NCI-H1048 (cell line): ENCODE measurements at places on chromosomes 2 and 18.

DNA sequence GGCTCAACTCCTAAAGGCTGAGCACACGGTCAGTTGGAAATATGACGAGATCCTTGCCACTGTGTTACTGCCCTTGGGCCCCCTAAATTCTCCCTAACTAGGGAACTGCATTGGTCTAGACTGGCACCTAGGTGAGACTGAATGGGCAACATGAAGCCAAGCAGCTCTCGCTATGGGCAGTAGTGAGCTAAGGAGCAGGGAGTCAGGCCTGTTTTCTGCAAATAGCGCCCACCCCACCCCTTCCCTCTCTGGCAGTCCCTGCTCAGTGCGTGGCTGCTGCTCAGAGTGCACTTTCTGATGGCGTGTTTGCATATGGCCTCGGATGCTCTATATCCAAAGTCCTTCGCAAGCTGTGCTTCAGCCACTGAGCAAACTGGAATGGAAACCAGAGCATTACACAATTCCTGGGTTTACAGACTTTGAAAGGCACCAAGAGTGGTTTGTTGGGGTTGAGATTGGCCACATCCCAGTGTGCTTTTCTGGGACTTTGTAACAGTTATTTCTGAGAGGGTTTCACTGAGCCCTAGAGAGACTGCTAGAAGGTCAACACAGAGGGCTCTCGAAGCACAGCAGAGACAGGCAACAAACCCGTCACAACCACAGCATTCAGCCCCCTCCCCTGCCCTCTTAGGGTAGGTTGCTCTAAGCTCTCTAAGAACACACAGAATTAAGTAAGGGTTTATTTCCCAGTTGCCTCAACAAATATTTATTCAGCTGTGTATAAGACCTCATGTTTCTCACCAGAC, 419.9 kb downstream of the STK39 start:
- no peak for DNase-seq

- DNase-seq = no peak
These were observed 6.3 kb upstream of the KCNK3 start for GRCh38 chr2:26685989-26686839.

DNA sequence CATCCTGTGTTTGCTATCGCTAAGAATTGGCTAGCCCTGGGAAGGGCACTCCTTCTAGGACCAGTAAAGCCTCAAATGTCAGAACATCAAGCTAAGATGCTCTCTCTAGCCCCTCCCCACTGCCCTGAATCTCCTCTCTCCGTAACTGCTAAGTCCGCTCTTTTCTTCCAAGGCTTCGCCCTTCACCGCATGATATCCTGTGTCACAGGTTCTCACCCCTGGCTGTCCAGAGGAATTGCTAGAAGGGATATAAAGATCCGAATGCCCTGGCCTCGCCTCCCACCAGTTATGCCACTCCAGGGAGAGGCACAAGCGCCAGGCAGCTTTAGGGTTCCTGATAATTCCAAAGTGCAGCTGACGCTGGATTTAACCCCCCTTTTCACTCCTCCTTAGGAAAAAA, 17.1 kb upstream of the GPR45 start:
- no peak for DNase-seq

DNA sequence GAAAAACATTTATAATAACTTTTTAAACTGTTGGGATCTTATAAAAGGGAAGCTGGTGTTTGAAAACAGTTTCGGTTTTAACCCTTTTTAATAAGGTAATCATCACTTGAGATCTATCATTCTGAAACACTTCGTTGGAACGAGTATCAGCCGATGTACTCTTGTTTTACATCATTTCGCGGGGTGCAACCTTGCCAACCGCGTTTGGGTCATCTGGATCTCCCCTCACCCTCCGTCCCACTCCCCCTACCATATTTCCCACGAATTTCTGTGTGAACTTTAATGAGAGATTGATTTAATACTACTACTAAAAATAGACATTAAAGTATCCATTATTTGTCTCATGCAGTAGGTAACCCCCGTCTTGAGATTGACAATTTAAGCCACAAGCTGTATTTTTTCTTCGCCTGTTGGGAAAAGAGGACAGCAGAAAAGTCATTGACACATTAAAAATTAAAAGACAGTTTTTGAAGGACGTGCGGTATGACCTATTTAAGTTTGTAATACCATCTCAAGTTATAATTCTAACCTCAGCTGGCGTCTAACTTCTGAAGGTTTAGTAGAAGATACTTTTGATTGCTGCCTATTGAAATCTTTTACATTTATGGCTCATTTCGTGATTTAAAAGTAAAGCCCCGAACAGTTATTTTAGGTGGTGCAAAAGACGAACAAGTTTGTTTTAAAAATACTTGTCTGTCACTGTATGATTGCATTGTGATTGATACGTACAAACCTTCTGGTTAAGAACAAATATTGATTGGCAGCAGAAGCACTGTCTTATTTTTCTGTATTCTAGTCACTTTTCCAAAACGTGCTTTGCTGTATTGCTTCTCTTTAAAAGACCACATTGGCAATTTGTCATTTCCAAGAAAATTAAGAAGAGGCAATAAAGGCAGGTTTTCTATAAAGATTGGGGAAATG, 1.5 kb downstream of the CREB1 start:
- DNase-seq = no peak

GRCh38 chr18:77024476-77024875, 108.1 kb downstream of the MBP start:
- no peak for DNase-seq

DNA sequence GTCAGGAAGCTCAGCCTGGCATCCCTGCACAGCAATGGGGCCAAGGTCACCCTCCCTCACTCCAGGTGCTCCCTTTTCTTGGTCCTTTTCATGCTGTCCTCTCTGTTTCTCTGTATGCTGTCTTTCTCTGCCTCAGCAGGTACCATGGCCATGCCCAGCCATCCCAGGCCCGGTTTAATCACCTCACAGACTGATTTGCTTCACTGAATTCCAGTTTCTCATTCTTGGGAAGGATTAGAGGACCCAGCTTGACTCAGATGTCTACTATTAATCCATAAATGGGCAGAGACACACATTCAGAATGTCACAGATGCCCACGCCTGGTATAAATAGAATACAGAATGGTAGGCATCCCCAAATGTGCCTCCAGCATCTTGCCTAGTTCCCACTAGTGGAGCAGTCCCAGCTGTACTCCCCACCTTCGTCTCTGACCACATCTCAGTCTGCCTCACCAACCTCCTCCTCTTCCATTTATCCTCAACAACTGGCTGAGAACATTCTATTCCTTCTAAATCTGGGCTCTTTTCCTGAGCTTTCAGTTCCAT, 14.2 kb upstream of the L3MBTL4 start:
- no peak for DNase-seq

DNA sequence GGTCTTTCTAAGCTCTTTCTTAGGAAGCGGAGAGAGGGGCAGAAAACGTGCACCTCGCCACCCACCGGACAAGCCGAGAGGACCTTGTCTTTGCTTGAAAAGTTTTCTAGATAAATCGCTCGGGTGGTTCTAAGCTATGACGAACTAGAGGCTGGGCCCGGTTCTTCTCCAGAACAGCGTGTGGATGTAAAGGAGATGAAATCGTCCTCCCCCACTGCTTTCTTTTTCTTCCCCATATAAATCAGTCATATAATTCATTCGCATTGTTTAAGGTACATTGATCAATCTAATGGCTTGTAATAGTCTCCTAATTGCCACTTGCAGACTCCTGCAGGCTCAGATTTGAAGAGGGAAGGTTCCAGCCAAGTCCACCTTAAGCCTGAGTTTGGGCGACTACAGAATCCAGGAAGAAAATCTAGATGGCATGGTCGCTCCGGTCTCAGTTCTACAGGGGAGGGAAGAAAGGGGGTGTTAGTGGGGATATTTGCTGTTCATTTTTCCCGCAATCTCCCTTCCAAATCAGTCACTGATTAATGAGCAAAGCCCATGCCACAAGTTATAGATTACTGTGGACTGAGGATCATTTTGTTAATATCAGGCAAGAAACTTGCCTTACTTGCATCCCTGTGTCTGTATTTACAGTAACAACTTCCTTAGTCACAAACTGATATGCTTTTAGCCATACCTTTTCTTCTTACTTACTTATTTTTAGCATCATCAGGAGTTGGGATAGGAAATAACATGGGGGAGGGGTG, 5.6 kb upstream of the SP9 start:
- DNase-seq = no peak

DNA sequence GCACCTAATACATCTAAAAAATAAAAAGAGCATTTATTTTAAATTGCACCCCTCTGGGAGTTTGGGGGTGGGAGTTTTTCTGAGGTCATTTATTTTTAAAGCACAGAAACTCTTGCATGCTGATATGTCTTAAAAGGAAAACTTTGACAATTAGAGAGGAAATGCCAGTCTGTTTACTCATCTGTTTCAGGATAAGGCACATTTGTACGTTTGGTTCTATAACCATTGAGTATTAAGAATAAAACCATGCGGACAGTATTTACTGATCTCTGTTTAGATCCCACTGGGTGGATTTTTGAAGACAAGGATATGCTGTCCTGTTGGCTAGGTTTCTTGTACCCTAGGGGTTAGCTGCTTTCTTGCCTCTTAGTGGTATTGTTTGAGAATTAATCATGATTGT, 122.9 kb downstream of the TANC1 start:
- DNase-seq = no peak

GRCh38 chr2:66569974-66570373, 135.0 kb downstream of the MEIS1 start:
- DNase-seq = no peak

DNA sequence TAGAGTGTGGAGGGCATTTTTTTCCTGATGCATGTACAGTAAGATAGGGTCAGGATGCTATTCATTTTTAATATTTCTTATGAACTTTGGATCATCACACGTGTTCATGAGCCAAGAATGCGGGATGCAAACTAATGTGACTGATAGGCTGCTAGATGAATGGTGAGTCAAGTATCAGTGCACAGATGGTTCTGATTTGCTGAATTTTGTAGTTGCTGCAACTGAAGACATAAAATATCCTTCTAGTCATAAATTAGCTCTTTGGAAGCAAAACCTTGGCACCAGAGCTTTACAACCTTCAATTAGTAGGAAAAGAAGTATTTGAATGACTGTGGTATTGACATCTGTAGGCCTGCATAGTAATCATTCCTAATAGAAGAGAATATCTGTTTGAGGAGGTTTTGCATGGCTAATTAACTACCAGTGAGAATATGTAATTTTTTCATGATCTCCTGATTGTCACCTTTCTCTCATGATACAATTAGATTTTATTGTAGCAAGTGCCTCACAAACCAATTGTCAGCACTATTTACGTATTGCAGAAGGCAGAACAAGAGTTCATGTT, 94.0 kb downstream of the VRK2 start:
- DNase-seq = no peak

DNA sequence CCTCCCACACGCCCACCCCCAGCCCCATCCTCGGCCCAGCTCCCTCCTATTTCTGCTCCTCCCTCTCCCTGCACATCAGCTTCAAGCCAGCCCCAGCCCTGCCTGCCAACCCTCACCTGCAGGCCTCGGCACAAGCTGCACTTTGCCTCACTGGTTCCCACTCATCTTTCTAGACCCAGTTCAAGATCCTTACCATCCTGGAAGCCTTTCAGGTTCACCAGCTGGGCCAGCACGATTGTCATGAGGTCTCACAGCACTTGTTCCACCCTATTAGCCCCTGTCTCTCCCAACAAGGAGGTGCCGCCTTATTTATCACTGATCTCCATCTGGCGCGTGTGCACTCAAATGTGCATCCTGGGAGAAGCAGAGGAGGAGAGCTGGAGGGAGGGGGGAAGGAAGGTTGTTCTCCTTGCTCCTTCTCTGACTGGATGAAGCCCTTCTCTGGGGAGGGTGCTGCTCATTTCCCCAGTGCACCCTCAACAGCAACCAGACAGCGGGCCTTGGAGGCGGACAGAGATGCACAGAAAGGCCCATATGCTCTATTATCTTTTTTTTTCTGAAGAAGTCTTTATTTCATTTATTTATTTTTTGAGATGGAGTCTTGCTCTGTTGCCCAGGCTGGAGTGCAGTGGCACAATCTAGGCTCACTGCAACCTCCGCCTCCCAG, 15.5 kb upstream of the BIN1 start:
- no peak for DNase-seq

DNA sequence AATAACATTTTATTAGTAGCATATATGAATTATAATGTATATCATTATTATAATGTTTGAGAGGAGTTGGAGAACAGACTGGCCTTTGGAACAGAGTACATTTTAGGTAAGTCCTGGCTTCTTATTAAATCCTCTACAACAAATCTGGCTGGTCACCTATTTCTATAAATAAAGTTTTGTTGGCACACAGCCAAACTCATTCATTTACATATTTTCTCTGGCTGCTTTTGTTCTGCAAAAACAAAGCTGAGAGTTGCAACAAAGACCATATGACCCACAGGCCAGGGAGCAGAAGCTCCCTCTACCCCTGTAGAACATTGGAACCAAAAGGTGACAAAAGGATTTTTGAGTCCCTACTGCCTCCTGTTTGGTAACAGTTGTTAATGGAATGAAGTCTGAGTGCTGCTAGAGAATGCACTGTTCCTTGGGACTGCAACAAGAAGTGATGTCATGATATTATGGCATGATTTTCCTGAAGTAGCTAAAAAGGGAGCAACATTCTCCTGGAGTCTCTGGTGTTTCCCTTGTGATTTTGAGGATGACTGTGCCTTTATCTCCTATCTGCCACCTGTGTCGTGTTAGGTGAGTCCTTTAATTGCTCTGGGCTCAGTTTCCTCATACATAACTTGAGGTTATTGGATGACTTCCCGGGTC, 22.0 kb upstream of the SP9 start:
- DNase-seq = no peak

DNA sequence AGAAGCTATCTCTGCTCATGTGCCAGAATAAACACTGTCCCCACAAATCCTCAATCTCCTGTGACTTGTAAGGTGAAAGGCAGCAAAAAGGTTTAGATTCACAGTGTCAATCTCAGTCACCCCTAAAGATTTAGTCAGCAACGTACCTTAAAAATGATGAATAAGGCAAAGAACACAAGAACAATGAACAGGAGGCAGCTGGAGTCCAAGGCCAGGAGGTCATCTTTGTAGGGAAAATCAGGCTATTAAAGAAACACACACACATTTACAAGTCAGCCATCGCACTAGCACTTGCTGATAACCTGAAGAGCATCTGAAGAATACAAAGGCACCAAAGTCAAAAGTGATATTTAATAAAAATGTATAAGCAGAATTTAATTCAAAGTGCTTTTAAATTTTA, 16.6 kb downstream of the LAPTM4A start:
- DNase-seq = no peak

GRCh38 chr18:58284699-58285448, 240.8 kb downstream of the NEDD4L start:
- no peak for DNase-seq

GRCh38 chr2:21740484-21740883, 616.7 kb downstream of the TDRD15 start:
- no peak for DNase-seq
